ENCODE measurements at places on chromosomes 2 and 18.

DNA sequence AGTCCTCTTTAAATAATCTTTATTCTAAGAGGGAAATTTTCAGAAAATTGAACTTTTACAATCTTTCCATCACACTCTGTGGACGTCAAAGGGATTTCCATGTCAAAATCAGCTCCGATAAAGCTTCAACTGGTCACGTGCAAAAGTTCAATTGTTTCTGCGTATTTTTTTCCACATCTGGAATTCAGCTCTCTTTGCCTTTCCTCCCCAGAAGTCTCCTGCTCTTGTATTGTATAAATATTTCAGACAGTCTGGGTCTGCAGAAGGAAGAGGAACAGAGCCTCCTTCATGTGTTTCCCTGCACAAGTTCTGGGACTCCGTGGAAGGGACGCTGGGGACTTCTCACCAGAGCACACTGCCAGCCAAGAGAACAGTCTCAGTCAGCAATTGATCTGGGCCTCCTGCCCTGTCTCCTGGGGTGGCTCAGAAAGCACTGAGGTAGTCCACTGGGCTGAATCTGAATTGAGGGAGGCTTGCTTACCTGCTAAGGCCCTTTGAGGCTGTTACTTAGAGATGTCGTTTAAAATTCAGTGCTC, 251.5 kb downstream of the TFCP2L1 start:
- DNase-seq, result no peak

DNA sequence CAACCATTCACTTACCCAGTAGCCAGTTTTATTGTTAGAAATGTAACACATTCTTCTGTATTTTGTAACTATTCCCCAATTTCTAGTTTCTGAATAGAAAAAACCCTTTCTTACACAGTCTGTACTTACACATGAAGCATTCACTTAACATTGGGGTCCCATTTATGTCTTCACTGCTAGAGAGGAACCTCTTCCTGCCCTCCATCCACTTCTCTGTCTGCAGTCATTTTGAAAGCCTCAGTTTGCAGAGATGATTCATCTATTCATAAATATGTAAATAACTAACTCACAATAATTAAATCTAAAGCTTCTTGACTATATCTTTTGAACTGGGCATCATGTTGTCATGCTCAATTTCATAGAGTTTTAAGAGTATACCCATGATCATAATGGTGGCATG, 55.9 kb downstream of the ZRANB3 start:
- DNase-seq, result no peak

DNA sequence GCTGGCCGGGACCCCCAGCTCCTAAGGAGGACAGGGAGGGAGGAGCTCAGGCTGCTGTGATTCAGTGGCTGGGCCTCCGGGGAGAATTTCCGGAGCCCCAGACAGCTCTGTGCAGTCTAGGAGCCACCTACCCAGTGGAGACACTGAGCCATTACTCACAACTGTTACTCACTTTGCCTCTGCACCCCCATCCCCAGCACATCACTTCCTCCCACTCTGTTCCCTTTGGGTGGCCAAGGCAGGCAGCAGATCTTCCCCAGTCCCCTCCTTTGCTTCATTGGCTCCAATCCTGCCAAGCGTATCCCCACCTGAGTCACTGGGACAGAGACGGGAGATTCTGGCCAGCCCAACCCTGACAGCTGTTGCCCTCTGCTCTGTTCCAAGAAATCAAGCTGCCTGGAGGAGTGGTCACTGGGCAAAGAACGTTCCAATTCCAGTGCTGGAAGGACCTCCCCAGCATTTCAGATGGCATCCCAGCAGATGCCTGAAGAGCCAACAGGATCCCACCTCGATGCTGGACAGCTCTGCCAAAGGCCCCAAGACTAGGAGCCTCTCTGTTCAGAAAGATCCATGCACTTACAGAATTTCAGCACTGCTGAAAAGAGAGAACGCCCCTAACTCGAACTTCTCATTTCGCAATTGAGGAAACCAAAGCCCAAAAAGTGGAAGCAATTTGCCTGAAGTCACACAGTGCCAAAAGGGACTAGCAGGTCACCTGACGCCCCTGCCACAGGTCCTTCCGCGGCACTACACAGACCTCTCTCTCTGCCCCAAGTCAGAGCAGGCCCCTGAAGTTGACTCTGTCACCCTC, 68.3 kb downstream of the TNS1 start:
- peak; percentile 4 for DNase-seq

DNA sequence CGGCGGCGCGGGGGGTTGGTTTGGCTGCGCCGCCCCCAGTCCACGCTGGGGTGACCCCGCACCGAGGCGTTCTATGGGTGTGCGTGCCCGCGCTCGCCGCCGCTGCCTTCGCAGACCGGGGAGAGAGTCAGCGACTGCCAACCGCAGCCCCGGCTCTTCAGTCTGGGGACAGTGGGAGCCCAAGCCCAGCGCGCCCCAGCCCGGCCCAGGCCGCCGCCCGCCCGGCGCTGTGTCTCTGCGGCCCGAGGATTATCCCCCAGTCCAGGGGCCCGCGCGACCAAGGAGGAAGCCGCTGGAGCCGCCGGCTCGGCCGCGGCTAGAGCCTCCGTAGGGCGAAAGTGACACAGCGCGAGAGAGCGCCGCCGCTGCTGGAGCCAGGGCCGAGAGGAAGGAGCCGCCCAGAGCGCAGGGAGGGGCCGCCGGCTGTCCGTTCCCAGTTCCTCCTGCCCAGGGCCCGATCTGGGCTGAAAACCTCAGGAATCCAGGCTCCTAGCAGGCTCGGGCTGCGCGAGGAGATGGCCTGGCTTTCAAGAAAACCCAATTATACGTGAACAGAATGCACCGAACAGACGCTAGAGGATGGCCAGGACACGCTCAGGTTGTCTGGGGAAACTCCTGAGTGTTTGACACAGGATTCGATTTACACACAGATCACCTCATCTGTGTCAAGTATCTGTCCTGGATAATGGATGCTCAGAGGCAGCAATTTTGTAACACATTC, 2.4 kb downstream of the CTIF start:
- DNase-seq, result peak; percentile 13

DNA sequence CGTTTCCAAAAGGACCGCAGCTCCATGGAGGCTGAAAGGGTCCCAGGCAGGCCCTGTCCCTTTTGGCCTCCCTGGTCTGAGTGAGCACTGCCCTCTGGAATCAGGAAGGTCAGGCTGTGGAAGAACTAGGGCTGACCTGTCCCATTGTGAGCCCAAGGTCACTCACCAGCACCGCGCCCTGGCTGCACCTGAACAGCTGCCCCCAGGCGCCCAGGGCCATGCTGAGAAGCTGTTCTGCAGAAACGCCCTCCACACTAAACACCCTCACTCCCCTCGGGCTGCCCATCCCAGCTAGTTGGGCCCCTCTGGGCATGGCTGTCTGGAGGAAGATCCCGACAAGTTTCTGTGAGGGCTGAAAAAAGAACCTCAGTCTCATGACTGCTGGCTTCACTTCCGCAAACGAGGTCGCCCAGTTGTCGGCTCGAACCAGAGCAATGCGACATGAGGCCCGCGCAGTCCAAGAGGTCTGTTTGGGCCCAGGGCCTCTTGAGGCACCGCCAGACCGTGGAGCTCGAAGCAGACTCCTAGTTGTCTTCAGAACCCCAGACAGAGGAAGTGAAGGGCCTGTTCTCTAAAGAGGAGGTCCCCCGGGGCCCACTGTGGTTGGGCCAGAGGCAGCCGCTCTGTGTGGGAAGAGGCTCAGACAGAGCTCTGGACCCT, 64.4 kb downstream of the INPP5D start:
- no peak for DNase-seq

Measured in CD4-positive, alpha-beta T cell treated with Interleukin-10 for 1 hour (primary cell).